Tongue (tissue), 3 donors: ENCODE measurements at places on chromosomes 2 and 18. TPM values are rescaled to one million over a fixed set of nuclear protein-coding genes. Genes with fewer than 3 reads are reported as not detected.

CROCC2 gene
- total RNA-seq: not detected

CHRND gene
- 34.2 TPM for total RNA-seq

MYO5B gene
- 12.8 TPM for total RNA-seq

LTBP1 gene
- total RNA-seq: 167 TPM

GYPC gene
- 73.4 TPM for total RNA-seq

ABCB11 gene
- not detected for total RNA-seq

PRKAG3 gene
- total RNA-seq: 19.7 TPM

SPRED2 gene
- total RNA-seq: 25.8 TPM

TRAF3IP1 gene
- 3.5 TPM for total RNA-seq

DNA sequence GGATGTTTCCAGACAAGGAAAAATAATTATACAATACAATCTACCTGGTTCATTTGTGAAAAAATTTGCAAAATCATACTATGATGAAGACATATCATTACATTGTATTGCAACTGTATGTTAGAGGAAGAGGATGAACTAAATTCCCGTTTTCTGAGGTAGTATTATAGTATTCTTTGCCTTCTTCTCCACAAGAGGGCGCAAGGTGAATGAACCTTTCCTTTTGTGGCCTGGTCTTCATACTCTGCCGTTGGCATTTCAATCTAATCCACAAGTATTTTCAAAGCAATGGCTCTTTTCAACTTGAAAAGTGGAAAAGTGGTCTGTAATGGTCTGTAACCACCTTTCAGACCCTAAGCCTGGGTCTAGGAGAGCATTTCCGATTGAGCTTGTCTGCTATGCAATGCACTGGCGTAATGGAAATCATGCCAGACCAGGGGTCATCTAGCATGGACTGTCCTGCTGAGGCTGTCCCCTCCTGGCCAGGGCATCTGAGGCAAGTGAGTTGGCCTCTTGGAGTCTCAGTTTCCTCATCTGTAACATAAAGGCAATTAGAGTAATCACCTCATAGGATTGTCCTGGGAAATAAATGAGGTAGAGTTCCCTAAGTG lies 30.8 kb upstream of the ZNF396 start:
- DNase-seq: peak; percentile 85

DNA sequence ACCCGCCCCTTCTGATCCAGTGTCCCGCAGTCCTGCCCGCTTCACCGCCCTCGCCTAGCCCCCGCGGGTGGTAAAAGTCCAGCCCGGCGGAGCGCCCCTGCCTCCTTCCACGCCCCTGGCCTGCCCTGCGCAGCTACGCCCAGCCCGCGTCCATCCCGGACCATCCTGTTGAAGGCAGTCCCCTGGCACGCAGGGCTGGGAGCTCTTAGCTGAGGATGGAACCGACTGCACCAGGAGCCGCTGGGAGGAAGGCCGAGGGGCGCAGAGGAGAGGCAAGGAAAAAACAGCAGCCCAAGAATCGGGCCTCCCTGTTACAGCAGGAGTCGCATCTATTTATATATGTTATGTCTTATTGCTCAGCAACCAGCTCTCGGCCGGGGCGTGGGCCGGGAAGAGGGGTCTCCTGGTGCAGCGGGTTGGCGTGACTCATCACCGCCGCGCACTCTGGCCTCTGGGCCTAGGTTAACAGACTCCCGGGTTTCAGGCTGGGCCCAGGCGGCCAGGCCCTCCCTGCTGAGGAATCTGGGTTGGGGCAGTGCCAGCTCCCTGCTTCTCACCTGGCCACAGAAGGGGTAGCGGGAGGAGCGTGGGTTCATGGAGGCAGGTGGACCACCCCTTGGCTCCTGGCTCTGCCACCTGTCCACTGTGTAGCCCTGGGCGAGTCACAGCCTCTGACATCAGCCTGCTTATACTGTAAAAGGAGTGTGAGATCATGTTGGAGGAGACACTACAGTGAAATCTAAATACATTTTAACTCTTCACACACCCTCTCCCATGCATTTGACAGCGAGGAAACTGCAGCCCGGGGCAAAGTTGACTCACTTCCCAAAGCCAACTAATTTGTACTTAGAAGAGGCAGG lies 13.4 kb upstream of the MAP3K2 start:
- peak; percentile 72 for DNase-seq

DNA sequence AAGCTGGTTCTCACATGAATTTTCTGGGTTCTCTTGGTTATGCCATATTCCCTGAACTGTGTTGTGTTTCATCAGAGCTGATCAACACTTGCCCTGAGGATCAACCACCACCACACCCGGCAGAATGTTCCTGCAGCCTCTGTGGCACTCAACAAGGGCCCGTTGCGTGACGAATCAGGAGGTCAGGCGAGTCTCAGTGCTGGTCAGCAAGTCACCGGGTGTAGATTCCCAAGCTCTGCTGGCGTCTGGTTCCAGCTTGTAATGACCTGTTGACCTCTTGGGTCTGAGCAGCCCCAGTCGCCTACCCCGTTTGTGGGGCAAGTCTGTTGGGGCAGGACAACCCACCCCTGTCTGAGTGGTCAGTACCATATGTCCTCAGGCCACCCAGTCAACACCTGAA lies 46.0 kb downstream of the ADCY3 start:
- DNase-seq: no peak

DNA sequence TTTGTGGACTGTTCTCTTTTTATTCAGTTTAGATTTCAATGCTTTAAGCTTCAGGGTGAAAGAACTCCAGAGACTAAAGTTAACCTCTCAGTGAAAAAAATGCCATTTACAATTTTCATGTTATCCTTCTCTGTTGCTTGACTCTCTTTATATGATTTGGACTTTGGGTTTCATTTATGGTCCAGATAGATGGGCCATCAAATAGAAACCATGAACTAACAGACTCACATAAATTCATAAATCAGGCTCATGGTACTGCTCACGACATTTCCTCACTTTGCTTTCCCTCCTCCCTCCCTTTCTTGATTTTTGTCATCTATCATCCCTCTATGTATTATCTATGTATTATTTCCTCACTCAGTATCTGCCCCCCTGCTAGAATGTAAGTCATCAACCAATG lies 10.0 kb downstream of the FAM110C start:
- DNase-seq: no peak

DNA sequence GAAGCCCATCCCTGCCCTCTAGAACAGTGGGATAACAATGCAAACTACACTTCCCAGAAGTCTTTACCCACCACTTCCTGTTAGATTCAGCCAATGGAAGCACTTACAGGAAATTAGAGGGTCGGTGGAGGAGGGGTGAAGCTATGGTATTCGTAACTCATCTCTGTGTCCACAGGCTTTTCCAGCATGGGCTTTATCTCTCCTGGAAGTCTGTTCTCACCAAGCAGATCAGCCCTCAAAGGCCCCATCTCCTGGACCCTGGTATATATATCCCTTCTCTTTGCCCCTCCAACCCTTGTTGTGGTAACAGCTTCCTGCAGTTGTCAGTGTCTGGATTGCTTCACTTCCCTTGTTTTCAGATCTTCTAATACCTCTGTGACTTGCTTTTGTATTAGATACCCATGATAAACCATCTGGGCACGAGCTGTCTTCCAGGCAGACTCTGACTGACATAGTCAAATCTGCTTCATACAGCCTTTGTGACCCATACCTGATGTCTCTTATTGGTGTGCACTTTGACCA lies 475.0 kb upstream of the POU3F3 start:
- DNase-seq: peak; percentile 79

- peak; percentile 85 for DNase-seq
Observed at GRCh38 chr2:11914455-11914854, 168.0 kb downstream of the LPIN1 start.

DNA sequence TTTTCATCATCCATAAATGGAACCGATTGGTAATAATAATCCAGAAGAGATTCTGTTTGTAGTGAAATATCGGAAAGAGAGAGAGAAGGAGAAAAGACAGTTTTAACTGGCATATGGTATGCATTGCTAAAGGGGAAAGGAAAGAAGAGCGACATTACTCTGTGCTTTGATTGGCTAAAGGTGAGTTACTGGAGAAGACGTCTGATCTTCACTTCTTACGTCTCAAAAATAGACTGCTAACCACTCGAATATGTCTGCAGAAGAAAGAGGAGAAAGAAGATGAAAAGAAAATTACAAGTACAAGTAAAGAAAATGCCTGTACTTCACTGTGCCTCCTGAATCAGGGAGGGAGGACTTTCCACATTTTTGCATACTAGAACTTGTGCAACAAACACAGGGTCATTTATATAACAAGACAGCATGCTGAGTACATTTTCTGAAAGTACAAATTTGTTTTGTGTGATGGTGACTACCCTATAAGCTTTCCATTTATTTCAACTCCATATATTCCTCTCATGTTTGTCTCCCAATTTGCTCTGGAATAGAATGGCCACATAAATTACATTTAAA lies 787.2 kb downstream of the RNF144A start:
- DNase-seq: no peak

DNA sequence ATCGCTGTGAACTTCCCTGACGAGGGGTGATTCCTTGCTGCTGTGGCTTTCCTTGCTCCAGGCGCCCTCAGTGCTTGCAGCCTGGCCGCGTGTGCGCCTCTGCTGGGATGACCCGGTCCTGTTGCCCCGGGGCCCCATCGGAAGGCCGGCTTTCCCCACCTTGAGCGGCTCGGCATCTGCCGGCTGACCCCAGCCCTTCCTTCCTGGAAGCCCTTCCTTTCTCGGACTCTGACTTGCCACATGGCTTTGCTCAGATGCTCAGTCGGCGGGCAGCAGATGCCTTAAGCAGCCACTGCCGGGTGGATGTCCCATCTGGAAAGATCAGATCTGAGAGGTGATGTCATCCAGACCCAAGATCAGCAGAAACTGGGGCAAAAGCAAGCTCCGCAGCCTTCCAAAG lies 100.5 kb upstream of the ODC1 start:
- no peak for DNase-seq

DNA sequence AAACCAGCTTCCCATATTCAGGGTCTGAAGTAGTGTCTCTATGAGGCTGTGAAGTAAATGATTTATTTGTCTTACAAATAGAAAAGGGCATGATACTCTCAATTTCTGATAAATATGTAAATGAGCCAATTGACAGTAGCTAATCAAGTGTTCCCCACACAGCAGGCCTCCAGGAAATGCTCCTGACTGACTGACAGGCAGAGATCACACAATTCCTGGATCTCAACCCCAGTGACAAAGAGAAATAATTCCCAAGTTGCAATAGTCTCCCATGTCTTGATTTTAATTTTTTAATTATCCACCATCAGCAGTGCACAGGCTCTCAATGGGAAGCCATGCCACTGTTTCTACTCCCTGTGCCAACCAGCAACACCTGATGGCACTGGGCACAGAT lies 390.4 kb downstream of the SOX11 start:
- DNase-seq: no peak

DNA sequence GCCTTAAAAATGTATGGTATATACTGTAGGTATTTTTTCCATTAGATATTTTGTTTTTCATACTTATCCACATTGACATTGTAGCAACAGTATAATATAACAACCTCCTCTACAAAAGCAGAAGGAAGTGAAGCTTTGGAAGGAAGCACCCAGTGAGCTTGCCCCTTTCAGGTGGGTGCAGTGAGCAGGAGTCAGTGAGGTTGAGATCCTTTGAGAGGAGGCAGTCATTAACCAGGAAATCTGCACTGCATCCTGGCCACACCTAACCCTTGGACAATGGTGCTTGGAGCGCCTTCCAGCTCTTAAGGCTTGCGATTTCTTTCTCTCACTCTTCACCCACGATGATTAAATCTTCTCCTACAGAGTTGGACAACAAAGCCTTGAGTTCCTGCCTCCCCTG lies 13.9 kb downstream of the IL37 start:
- no peak for DNase-seq

DNA sequence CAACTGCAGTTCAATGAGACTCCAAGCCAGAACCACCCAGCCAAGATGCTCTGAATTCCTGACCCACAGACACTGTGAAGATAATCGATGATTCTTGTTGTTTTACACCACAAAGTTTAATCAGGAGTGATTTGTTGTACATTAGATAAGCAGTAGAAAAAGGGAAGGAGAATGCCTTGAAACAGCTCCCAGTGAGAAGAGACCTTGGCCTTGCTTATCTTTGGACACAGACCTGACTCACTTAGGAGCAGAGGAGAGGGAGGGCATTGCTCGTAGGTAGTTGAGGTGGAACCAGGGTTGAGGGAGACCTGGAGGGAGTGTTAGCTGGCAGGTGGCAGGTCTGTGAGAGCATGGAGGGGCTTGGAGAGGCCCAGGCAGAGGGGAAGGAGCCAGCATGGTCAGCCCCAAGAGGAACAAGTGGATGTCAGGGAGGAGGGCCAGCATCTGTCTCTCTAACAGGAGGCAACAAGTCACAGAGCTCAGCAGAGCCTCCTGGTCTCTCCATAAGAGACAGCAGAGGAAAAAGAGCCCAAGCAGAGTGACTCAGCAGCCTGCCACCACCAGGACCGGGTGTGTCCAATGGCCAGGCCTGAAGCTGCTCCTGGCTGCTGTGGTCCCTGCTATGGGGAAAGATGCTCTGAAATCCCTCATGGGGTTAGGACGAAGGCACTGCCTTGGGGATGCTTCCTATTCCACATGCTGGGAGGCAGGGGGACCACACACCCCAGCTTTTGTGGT lies 161.6 kb upstream of the CAPN13 start:
- DNase-seq: no peak

DNA sequence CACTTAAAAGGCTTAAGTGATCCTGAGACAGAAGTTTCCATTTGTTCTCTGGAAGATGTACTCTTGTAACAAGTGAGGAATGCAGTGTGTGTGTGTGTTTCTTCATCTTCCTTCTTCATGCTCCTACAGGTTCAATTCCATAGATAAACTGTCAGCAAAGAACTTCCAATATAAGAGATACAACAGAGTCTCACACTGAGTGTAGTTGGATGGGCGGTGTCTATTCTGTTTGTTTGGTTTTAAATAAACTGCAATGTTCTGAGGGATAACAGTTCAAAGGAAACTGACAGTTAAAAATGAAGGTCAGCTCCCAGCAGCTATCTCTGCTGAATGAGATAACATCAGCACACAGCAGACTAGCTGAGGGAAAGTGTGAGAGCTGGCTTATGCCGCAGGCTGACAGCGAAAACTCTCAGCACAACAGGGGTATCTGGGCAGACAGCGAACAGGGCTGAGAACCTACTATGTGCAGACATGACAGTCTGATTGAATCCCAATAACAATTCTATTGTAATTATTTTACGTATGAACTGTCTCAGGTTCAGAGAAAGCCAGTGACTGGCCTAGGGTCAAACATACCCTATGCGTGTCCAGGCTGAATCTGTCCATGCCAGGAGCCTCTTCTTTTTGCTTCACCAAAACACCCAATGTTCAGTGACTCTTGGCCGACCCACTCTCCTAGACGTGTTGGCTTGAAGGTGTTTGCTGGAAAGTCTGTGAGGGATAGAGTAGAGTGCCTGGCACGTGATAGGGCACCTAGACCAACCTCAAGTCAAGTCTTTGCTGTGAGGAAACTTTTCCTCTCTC lies 201.9 kb upstream of the TRIB2 start:
- DNase-seq: no peak

- DNase-seq: no peak
Observed at GRCh38 chr2:145404690-145405089, 884.8 kb upstream of the ZEB2 start.

- no peak for DNase-seq
Observed at GRCh38 chr2:55136138-55136541, 85.9 kb upstream of the RTN4 start.

GRCh38 chr18:62788876-62789275 lies 73.5 kb downstream of the PHLPP1 start:
- DNase-seq: peak; percentile 13

GRCh38 chr2:159798376-159798725 lies 343 bp upstream of the CD302 start:
- DNase-seq: no peak
